ENCODE measurements at places on chromosomes 3 and 15.
A peak's percentile ranks its signal among the peaks of the same experiment; 100 is the strongest.

- peak; percentile 22 for DNase-seq
Measured at GRCh38 chr15:89139613-89140499, 51.6 kb downstream of the ABHD2 start.

GRCh38 chr3:52065264-52065756 lies 8.9 kb upstream of the DUSP7 start:
- DNase-seq: no peak

- no peak for DNase-seq
Measured at GRCh38 chr3:97815149-97815917, 6.5 kb upstream of the CRYBG3 start.

DNA sequence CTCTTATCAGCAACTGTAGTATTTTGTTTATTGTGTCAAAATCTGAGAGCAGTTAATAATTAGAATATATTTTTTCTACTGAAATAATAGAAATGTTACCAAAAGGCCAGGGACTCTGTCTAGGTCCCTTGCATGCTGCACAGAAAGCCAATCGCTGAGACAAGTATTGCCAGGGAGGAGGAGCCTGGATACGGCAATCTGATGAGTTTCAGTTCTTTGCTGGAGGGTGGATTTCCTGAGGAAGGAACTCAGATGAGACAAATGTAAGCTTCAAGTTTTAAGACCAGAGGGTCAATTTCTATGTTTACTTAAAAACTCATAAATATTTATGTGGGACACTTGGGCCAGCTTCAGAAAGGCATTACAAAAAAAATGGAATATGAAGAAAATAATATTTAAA lies 252.2 kb downstream of the GABRG3 start:
- no peak for DNase-seq

DNA sequence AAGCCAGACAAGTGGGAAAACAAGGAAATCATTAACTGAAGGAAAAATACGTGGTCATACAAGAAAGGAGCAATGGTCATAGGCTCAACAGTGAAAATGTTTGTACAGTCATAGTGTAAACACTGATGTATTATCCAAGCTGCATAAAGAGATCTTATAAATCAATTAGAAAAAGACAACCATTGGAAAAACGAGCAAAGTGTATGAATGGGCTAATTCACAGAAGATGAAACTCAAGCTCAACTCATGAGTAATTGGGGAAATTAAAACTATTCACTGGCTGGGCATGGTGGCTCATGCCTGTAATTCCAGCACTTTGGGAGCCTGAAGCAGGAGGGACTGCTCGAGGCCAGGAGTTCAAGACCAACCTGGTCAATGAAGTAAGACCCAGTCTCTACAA lies 6.4 kb upstream of the IGF2BP2 start:
- DNase-seq: no peak

DNA sequence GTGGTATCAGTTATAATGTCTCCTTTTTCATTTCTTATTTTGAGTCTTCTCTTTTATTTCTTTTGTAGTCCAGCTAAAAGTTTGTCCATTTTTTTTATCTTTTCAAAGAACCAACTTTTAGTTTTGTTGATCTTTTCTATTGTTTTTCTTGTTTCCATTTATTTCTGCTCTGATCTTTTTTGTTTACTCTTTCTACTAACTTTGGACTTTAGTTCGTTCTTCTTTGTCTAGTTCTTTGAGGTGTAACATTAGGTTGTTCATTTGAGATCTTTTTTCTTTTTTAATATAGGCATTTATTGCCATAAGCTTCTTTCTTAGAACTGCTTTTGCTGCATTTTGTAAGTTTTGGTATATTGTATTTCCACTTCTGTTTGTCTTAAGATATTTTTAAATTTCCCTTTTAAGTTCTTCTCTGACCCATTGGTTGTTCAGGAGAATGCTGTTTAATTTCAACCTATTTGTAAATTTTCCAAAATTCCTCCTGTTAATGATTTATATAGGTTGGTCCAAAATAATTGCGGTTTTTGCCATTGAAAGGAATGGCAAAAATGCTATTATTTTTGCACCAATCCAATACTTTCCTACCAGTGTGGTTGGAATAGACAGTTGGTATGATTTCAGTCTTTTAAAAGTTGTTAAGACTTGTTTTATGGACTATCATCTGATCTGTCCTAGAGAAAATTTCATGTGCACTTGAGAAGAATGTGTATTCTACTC lies 51.2 kb downstream of the KAT2B start:
- DNase-seq: no peak

GRCh38 chr3:72816862-72817355 lies 31.3 kb downstream of the SHQ1 start:
- no peak for DNase-seq

- DNase-seq: no peak
Measured at GRCh38 chr3:78875436-78875835, 892.4 kb downstream of the ROBO1 start.

DNA sequence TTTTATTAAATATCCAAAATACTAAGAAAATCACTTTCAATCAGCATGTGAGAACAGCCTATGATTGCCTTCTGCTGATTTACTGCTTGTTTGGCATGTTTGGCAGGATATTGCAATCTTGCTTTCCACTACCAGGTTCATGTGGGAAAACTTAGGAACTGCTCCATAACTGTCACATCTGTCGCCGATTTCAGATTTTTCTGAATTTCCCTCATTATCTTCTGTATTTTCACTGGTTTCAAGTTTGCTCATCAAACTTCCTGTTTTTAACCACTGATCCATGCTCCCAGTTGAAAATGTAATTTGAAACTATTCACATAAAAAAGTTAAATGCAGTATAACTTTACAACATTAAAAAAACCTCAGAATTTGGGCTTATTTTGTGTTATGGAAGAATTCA lies 93.0 kb downstream of the NFKBIZ start:
- peak; percentile 27 for DNase-seq

- DNase-seq: no peak
Measured at GRCh38 chr3:185797993-185798830, 26.6 kb downstream of the IGF2BP2 start.

DNA sequence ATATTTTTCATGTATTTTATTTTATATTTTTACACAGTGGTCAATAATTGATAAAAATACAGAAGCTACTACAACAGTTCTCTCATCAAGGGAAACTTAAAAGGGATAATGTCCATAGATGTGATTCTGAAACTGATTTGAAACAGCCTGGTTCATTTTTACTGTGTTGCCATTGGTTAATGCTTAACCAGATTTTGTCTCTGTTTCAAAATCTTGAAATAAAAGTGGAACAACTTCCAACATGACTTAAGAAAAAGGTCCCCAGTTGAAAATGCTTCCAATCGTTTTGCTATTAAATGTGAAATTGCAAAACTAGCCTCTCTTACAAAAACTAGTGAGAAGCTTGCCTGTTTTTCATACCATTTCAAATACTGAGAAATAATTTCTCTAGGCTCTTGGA lies 240.7 kb downstream of the LPP start:
- no peak for DNase-seq

GRCh38 chr3:162897291-162897690 lies 1400.7 kb downstream of the OTOL1 start:
- no peak for DNase-seq
